ENCODE measurements at places on chromosomes 2 and 18.

DNA sequence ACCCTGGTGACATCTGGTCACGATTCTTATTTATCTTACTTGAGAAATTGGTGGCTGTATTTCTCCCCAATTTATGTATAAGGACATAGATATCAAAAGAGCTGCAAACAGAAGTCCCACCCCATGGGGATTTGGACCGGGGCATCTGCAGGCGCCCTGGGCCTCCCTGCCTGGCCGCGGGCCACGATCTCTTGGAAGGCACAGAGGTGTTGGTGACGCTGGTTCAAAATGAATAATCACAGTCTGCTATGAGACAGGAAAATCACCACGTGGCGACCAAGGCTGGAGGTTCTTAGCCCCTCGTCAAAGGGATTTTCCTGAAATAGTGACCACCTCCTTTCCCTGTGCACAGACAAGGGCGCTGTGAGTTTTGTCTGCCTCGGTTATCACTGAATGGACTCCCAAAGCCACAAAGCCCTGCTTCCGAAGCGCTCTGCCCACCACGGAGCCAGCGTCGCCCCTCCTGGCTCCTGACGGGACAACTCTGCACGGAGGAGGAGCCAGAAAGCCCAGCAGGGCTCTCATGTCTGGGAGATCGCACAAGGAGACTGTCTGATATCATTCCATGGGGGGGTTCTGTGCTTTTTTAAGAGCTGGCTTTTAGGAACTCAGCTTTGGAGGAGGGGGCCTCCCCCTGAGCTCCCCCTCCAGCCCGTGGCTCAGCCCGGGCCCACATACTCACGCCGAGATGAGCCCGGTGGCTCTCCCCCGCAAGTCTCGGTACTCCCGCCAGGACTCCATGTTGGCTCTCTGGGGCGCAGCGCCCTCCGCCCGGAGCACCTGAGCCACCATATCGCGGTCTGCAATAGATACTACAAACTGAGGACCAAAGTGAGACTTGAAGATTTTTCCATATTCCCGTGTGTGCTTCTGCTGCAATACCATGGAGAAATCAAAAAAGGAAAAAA lies 14.6 kb downstream of the CYP27C1 start:
- DNase-seq = no peak

DNA sequence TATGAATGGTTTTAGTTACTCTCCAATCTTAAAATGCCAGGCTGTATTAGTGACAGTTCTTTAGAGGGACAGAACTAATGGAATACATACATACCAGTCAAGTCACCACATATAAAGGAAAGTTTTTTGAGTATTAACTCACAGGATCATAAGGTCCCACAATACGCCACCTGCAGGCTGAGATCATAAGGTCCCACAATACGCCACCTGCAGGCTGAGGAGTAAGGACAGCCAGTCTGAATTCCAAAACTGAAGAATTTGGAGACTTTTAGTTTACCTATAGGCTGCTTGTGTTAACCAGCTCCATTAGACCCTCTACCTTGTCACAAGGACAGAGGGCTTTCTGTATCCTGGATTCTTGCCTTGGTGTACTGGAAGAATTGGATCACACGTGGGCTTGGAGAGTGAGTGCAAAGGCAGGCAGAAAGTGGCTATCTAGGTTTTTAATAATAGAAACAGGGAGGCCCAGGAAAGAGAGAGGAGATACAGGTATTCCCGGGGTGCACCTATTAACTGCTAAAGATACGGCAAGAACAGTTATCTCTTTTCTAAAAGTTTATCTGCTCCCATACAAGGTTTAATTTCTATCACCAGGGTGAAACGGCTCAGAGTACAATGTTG lies 234.9 kb upstream of the CYRIA start:
- DNase-seq = no peak

GRCh38 chr18:63575681-63576080 lies 11.5 kb upstream of the SERPINB13 start:
- DNase-seq = no peak

- DNase-seq = no peak
These were observed 158.3 kb upstream of the WDSUB1 start for GRCh38 chr2:159444754-159445153.

DNA sequence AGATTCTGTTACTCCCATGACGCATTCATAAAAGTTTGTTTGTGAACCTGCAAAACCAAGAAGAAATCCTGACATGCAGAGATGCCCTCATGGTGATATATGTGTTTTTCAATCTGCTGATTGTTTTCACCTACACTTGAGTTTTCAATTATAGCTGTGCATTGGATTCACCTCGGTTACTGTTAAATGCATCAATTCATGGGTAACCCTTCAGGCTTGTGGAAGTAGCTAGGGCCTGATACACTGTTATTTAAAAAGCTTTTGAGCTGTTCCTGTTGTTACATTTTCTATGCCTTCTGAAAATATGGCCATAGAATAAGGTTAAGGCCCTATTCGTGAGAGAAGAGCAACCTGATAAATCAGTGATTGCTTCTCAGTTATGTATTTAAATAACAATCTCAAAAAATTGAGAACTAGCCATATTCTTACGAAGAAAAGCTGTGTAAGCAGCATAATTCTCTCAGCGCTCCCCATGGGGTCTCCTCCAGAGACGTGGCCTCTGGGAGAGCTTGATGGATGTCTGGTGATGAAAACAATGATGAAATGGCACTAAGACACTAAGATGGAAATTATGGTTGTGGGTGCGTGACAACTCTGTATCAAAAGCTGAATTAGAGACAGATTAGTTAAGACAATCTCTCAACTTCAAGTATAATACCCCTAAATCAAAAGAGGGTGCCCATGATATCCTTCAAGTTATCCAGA lies 60.5 kb downstream of the RIT2 start:
- DNase-seq = no peak
